Right atrium auricular region (tissue), 2 donors: ENCODE measurements at places on chromosomes 4 and X. TPM values are rescaled to one million over a fixed set of nuclear protein-coding genes. Genes with fewer than 3 reads are reported as not detected.

The RASL11B gene
- total RNA-seq, result 12.2 TPM

DNA sequence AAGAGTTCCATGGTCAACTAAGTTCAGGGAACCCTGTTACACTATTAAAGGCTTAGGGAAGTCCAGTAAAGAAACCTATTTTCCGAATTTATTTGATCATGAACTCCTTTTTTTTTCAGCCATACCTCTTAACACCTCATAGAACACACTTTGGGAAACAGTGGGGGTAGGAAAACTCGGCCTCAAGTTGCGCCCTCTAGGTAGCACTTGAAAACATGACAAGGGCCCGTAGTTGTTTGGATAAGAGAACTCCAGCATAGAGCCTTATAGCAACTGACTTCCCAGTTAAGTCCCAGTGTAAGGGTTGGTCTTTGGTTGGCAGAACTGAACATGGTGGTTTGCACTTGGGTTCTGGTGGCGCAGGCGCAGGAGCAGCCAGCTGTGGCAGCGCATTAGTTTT lies 14.4 kb downstream of the OGT start:
- no peak for DNase-seq

- DNase-seq, result no peak
Observed at GRCh38 chrX:103584596-103584995, 719 bp upstream of the TCEAL4 start.

DNA sequence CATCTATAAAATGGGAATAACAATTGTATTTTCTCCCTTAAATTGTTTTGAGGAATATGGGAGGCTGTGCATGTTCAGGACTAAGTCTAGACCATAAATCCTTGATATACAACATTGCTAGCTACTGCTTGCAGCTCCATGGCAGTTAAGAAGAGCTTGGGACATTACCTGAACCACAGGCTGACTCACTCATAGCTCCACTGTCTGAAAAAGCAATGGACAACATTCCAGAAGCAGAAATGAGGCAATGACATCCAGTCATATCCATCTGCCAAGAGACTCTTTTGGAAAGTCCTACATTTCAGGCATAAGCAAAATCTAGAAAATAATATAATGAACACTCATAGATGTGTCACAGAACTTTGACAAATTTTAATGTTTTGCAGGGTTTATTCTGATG lies 167.3 kb upstream of the LEF1 start:
- no peak for DNase-seq

- DNase-seq, result no peak
Observed at GRCh38 chr4:63085091-63085490, 1324.2 kb downstream of the TECRL start.

DNA sequence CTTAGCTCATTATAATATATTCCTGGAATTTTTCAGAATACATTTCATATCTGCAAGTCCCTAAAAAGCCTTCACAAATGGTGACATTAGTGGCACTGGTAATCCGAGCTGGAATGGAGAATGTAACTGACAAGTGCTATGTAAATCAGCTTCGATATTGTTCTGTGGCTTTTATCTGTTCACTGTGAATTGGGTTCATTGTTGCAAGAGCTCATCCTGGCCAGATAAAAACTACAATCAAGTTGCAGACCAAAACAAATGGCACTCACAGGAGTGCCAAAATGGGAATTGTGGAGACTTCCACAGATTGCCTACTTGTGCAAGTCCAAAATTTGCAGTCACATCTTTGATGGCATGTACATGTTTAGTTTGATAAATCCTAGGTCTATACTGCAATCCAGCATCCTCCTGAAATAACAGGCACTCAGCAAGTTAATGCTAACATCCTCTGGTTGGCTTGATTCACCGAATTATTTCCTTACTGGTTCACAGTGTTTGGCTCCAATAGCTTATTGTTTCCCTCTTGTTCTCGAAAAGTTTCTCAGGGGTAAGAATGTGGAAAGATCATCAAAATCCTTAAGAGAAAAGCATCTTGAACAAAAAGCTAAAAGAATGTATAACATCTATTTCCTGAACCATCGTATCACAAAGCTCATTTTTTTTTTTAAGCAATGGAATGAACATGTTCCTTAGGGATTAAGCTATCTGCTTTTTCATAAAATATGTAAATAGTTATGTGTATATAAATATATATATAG lies 904.9 kb downstream of the CENPC start:
- DNase-seq, result no peak

DNA sequence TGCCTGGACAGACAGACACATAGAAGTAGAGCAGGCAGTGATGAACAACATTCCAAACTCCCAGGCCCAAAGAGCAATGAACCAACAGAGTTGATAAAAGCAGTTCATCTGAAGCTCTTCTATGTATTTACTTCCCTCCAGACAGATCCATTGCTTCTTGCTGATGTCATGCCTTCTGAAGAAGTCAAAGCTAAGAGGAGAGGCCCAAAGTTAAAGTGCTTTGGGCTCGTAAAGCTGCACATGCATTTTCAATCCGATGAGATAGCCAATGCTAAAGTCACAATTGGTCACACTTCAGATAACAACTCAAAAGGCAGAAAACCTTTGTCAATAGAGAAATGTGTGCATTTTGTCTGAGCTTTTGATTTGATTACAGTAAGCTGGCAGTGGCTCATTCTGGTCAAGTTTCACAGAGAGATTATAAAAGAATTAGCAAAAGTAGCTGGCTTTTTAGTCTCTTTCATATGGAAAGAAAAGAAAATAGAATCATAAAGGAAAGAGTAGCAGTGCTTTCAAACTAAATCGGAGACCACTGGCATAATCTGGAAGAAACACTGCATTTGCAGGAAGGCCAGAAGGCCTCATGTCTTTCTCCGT lies 82.0 kb downstream of the GPC4 start:
- DNase-seq, result no peak

DNA sequence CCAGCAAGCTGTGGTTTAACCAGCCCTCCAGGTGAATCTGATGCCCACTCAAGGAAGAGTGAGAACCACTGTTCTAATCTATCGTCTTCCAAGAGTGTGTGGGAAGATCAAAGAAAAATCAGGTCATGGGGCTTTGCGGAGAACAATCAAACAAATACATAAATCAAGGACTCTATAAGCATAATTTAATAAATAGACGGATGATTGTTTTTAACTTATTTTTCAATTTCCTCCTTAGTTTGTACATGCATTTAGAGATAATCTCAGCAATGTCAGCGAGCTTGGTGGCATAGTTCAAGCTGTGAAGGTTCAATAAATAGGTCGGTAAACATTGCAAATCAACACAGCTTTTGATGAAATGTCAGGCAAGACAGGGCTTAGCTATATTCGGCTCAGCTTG lies 84.9 kb downstream of the DMD start:
- DNase-seq, result no peak

The CLNK gene
- not detected for total RNA-seq

DNA sequence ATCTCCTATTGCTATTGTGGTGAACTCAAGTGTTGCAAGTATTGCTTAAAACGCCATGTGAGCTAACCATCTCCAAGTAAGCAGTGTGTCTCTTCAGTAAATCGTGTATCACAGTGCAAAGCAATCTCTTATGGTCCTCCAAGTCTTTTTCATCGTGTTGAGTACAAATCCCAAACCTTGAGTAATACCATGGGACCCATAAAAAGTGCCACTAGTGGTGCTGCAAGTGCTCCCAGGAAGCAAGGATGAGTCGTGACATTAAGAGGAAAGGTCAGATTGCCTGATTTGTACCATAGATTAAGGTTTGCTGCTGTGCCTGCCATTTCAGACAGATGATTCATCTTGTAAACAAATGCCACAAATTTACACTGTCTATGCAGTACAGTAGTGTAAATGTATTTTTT lies 66.9 kb upstream of the BMPR1B start:
- DNase-seq, result no peak

The NEXMIF gene
- 0.26 TPM for total RNA-seq

DNA sequence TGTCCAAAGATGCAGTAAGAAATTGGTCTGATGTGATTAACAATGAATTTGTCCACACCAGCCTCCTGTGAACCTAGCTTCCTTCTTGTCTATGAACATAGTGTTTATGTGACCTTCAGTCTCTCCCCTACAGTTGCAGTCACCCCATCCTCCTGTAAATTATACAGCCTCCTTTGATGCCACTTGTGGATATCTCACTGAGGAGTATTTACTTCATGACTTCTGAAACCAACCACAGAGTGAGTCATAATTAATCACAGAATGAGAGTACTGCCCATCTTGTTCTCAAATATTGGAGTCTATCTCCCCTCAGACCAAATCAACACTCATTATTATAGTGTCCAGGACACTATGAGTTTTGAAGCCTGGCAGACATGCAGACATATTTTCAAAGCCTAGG lies 27.3 kb upstream of the XAGE2 start:
- DNase-seq, result no peak

DNA sequence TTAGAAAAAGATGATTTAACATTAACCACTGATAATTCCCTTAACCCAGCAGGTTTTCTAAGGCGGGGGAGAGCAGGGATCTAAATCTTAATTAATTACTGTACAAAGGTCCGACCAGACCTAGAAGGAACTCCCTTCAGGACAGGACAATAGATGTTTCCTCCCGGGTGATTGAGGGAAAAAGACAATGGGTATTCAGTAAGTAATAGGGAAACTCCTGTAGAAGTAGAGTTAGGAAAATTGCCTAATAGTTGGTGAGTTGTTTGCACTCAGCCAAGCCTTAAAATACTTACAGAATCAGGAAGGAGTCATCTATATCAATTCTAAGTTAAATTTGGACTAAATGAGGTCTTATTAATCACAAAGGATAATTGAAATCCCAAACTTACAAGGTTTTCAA lies 5.8 kb upstream of the SRD5A3 start:
- no peak for DNase-seq

The MAGEB10 gene
- not detected for total RNA-seq

DNA sequence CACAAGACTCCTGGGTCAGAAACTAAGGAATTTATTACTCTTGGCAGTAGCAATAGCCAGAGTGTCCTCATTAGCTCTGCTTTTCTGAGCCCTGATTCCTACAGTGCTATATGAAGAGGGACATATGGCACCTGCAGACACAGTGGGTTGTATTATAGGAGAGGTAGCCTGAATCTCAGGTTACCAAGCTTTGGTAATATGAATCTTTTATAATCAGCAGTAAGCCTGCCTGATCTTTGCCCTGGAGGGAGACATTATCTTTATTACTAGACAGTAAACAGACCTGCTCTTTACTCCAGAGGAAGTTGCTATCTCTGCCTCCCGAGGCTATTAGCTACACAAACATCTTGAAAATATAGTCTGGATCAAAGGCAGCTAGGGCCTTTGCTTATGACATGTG lies 62.5 kb upstream of the HOPX start:
- no peak for DNase-seq

- DNase-seq, result no peak
Observed at GRCh38 chr4:14329228-14329627, 673.1 kb upstream of the CPEB2 start.

DNA sequence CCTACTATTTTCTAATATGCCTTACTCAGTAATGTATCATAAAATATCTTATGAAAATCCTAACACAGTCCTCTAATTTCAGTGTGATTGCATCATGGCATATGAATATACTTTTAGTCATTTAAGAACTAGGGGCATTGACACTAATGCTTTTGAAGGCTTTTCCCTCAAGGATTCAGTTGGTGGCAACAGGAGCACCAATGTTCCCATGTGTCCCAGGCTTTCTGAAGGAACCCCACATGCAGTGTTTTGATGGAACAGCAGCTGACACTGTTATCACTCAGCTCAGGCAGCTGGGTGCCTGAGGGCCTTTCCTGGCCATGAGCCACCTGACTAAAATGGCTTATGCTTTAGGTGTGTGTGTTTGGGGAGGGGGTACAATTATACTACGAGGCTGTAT lies 348.3 kb downstream of the ARHGAP24 start:
- DNase-seq, result no peak

The PNMA6A gene
- total RNA-seq, result 2.9 TPM

The CD38 gene
- 4.9 TPM for total RNA-seq

GRCh38 chr4:14787221-14787620 lies 215.1 kb upstream of the CPEB2 start:
- DNase-seq, result no peak

- no peak for DNase-seq
Observed at GRCh38 chr4:104629601-104630000, 134.9 kb upstream of the CXXC4 start.

DNA sequence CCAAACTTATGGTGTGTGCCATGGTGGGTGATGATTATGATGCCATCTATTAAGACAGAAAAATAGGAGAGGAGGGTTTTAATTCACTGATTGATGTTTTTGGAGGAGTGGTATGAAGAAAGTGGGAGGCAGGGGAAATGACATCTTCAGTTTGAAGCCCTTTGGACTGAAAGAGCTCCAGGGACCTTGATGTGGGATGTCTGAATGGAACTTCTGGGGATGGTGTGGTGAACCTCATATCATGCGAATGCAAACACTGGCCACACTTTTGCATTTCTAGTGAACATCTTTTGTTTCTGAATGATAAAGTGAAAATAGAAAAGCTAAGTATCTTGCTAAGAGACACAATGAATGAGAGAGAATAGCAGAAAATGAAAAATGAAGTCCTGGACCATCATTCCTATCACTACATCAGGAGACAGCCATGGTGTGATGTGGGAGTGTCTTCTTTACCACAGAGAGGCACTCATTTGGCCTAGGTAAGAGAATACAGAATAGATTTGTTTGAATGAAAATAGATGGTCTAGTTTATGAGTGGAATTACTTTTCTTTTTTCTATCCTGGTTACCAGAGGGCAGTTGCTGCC lies 123.5 kb downstream of the ZNF827 start:
- no peak for DNase-seq
